Epithelial cell of alveolus of lung (primary cell): ENCODE measurements at places on chromosomes 6 and 20. TPM values are rescaled to one million over a fixed set of nuclear protein-coding genes. Genes with fewer than 3 reads are reported as not detected.

GPR6 gene
- not detected in 2 replicates for total RNA-seq

BPIFB4 gene
- total RNA-seq, result not detected in 2 replicates

SIRPA gene
- 26.3 and 31.5 TPM in 2 replicates for total RNA-seq

ANKRD66 gene
- total RNA-seq, result not detected in 2 replicates

TNF gene
- not detected in 2 replicates for total RNA-seq

PRDM1 gene
- total RNA-seq, result 1.8 and 4.3 TPM in 2 replicates

CTCFL gene
- not detected in 2 replicates for total RNA-seq

PPARD gene
- 17.3 and 21.2 TPM in 2 replicates for total RNA-seq

ARMC2 gene
- total RNA-seq, result 1.9 and 2.2 TPM in 2 replicates

PSMB8 gene
- 44.0 and 73.2 TPM in 2 replicates for total RNA-seq

SH3BGRL2 gene
- 8.0 and 8.1 TPM in 2 replicates for total RNA-seq

LINC00237 gene
- total RNA-seq, result not detected in 2 replicates

DLK2 gene
- total RNA-seq, result 1.0 and 1.8 TPM in 2 replicates

SF3B5 gene
- total RNA-seq, result 171 and 209 TPM in 2 replicates

UNC93A gene
- total RNA-seq, result not detected in 2 replicates

PPP1R3G gene
- total RNA-seq, result 0.65 and 0.96 TPM in 2 replicates

POM121L2 gene
- total RNA-seq, result not detected in 2 replicates

SLC16A10 gene
- 0.08 TPM in 1 of 2 replicates, not detected in the other for total RNA-seq

PPIL1 gene
- total RNA-seq, result 17.8 and 32.3 TPM in 2 replicates

HTR1E gene
- total RNA-seq, result not detected in 2 replicates

TRIM15 gene
- total RNA-seq, result not detected in 2 replicates

ECT2L gene
- total RNA-seq, result not detected in 2 replicates

HS3ST5 gene
- total RNA-seq, result under 0.01 TPM in 1 of 2 replicates, not detected in the other

TREML2 gene
- total RNA-seq, result under 0.01 TPM in 1 of 2 replicates, not detected in the other

ADA gene
- total RNA-seq, result 5.7 and 9.6 TPM in 2 replicates

IRF4 gene
- not detected in 2 replicates for total RNA-seq

COL9A1 gene
- total RNA-seq, result not detected in 2 replicates

SEL1L2 gene
- not detected in 2 replicates for total RNA-seq

MTHFD1L gene
- total RNA-seq, result 19.3 and 57.5 TPM in 2 replicates

MTFR2 gene
- 3.1 and 8.0 TPM in 2 replicates for total RNA-seq

WFDC8 gene
- not detected in 2 replicates for total RNA-seq

FANCE gene
- 4.6 and 9.4 TPM in 2 replicates for total RNA-seq

ASIP gene
- not detected in 2 replicates for total RNA-seq

OR2J3 gene
- total RNA-seq, result not detected in 2 replicates

MPC1 gene
- total RNA-seq, result 17.9 and 29.5 TPM in 2 replicates

FKBP1C gene
- 0.48 and 0.65 TPM in 2 replicates for total RNA-seq

BPIFB1 gene
- total RNA-seq, result not detected in 2 replicates

TSHZ2 gene
- 1.0 and 13.6 TPM in 2 replicates for total RNA-seq

PRSS16 gene
- total RNA-seq, result 0.39 TPM in 1 of 2 replicates, not detected in the other

TSBP1 gene
- total RNA-seq, result not detected in 2 replicates

CST2 gene
- total RNA-seq, result 0.56 TPM in 1 of 2 replicates, not detected in the other

ALDH8A1 gene
- total RNA-seq, result 0.26 and 0.32 TPM in 2 replicates
